ENCODE measurements at places on chromosomes 11 and 22.

DNA sequence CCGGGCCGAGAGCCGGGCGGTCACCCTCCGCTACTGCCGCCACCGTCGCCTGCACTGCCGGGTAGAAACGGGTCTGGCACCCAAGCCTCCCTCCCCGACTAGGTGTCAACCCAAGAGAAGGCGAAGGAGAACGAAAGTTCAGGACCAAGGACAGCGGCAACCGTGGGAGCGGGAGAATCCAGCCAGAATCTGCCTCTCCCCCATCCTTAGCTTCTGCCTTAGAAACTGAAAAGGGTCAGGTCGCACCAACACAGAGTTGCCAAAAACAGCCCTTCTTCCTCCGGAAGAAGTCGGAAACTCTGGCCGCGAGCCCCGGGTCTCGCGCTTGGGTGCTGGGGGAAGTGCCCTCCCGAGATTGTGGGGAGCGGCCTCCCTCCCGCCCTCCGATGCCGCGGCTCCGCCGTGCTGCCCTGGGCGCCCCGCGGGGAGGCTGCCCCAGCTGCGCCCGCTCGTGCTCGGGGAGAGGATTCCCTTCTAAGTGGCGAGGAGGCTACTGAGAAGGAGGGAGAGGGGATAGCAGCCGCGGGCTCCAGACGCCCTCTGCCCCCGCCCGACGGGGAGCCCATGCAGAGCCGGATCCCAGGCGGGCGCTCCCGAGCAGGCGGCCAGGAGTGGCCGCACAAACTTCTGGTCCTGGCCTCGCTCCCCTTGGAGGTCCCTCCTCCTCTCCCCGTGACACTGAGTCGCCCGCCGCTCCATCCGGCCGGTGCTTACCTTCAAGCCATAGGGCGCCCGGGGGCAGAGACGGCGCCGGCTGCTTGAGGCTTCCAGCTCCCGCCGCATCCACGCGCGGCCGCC lies 637 bp downstream of the DRD2 start:
- DNase-seq, result peak; percentile 92

GRCh38 chr22:45159652-45160462 lies 3.9 kb upstream of the NUP50 start:
- no peak for DNase-seq

GRCh38 chr22:33167998-33168790 lies 110.0 kb upstream of the SYN3 start:
- no peak for DNase-seq

GRCh38 chr11:63708764-63709163 lies 27.5 kb downstream of the RTN3 start:
- DNase-seq, result no peak

DNA sequence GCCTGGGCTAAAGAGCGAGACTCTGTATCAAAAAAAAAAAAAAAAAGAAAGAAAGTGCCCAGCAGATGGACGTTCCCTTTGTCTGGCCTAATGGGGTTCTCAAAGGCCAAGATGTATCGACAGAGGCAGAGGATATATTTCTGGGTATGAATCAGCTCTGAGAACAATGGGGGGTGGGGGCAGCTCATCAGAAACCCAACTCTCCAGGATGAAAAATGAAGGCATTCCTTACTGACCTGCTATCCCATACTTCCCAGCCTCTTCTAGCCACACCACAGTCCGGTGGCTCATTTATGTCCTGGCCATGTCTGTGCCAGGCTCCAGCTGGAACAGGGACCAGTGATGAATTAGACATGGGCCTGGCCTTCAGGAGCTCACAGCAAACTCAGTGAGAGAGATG lies 15.2 kb upstream of the POLD3 start:
- no peak for DNase-seq

DNA sequence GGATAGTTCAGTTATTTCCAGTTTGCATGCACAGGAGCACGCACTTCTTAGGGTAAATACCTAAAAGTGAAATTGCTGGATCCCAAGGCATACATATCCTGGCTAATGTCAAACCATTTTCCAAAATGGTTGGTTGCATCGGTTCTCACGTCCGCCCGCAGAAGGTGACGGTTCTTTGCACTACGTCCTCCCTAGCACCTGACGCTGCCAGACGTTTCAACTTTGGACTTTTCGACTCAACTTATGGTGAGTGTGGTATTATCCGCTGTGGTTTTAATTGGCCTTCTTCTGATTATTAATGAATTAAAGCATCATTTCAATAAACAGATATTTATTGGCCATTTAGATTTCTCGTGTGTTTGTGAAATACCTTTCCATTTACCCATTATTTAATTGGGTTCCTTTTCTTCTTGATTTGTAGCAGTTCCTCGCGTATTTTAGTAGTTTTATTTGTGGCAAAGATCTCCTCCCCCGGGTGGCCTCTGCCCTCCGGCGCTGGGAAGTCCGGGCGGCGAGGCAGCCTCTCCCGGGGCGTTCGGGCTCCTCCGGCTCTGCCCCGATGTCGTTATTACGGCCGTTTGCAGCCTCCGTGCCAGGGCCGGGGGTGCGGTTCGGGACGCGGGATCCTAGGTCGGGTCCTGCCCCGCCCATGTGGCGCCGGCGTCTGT lies at the start of gene JHY:
TSS of gene JHY (plus strand) at position 571 of the 668 bp plus-strand sequence. CDS start 3,091 bp downstream, outside the sequence.
- DNase-seq, result no peak

DNA sequence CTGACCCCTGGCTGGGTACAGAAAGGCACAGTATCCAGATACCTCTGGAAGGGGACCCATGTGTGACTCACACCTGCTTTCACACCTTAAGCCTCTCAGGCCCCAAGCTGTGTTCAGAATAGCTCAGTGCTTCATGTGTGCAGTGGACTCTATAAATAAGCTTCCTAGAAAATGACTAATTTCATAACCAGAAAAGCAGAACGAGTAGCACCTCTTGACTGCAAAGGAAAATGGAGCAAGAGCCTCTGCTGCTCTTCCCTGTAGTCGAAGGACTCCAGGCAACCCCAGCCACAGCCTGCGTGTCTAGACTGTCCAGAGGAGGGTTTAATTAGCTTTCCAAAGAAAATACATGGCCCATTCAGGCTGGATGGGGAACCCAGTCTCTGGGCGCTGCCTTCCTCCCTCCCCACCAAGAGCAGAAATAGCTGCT lies 23.1 kb downstream of the PTPN5 start:
- no peak for DNase-seq

DNA sequence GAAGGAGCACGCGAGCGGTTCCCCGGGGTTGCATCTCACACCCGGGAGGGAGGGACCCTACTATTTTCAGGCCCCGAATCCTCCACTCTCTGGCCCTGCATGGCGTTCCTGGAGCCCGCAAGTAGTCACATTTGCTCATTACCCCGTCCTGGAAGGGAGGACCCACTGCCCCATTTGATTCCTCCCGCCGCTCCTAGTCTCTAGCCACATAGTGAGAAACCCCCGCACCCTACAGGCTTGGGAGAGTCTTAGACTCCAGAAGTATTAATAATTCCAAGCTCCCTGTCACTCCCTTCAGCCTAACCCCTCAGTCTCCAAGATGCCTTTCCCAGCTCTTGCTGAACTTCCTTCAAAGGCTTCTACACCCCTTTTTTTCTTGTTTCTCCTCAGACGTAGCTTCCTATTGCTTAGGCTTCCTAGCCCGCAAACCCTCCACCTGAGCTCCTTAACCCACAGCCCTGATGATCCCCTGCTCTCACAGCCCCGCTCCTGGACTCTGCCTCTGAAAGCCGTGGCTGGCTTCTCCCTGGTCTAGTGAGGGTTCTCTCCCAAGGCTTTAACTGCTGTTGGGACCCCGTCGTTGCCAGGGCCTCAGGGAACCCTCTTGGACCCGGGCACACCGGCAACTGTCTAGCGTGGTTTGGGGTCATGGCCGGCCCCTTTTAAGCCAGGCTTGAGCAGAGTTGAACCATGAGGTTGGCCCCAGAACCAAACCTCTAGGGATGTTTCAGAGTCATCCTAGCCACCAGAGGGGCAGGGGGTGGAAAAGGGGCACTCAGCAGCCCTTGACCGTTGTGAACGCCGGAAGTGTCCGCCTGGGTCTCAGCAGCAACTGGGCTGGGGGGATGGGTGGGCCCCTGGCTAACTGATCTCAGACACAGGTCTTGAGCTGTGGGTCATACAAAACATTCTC lies 862 bp downstream of the GGA1 start:
- no peak for DNase-seq

GRCh38 chr11:109706945-109707344 lies 285.0 kb downstream of the C11orf87 start:
- no peak for DNase-seq

DNA sequence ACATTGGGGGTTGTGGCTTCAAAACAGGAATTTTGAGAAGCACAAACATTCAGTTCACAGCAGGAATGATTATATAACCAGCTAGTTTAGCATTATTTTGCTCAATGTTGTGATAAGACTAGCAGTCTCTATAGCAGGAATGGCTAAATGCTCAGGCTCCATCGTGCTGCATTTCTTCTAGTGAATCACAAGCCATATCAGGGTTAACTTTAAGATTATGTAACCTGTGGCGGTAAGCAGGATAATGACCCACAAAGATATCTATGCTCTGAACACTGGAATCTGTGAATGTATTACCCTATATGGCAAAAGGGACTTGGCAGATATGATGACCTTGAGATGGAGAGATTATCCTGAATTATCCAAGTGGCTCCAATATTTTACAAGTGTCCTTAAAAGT lies 14.8 kb downstream of the FSHB start:
- DNase-seq, result no peak

GRCh38 chr11:10762913-10763421 lies 11.9 kb downstream of the CTR9 start:
- DNase-seq, result no peak

DNA sequence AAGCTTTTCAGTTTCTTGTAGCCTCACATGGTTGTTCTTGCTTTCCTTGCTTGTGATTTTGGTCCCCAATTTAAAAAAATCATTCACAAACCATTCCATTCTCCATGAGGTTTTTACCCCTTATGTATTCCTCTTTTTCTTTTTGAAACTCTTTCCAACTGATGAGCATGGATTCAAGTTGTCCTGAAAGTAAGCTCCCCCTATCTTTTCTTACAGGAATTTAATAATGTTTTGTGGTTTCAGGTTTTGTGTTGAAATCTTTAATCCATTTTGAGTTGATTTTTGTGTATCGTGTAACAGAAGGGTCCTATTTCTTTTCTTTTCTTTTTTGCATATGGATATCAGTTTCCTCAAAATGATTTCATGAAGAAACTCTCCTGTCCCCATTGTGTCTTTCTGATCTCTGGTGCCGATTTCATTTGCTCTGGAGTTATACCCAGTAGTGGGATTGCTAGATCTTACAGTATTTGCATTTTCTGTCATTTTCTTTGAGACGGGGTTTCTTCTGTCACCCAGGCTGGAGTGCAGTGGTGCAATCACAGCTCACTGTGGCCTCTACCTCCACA lies 58.5 kb downstream of the LRRC74B start:
- no peak for DNase-seq

DNA sequence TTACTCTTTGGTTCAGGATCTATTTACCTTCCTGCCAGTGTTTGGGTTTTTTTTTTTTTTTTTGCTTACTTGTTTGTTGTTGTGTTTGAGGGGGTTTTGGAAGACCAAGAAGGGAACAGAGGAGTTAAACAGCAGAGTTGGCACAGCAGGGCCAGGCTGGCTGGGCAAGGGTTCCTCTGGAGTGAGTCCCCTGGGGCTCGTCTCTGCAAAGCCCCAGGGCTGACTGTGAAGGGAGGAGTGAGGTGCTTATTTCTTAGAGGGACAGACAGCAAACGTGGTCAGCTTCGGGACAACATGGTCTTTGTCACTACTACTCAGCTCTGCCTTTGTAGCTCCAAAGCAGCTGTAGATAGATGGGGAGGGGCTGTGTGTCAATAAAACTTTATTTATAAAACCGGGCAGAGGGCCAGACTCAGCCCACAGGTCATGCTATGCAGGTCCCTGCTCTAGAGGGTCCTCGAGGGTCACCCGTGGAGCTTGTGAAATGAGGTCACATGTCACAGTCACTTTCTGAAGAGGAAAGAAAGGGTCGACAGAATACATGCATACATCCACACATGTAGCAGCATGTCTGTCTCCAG lies 1404.7 kb downstream of the BRD1 start:
- DNase-seq, result peak; percentile 6

GRCh38 chr22:48021991-48022401 lies 1259.5 kb downstream of the TBC1D22A start:
- no peak for DNase-seq

DNA sequence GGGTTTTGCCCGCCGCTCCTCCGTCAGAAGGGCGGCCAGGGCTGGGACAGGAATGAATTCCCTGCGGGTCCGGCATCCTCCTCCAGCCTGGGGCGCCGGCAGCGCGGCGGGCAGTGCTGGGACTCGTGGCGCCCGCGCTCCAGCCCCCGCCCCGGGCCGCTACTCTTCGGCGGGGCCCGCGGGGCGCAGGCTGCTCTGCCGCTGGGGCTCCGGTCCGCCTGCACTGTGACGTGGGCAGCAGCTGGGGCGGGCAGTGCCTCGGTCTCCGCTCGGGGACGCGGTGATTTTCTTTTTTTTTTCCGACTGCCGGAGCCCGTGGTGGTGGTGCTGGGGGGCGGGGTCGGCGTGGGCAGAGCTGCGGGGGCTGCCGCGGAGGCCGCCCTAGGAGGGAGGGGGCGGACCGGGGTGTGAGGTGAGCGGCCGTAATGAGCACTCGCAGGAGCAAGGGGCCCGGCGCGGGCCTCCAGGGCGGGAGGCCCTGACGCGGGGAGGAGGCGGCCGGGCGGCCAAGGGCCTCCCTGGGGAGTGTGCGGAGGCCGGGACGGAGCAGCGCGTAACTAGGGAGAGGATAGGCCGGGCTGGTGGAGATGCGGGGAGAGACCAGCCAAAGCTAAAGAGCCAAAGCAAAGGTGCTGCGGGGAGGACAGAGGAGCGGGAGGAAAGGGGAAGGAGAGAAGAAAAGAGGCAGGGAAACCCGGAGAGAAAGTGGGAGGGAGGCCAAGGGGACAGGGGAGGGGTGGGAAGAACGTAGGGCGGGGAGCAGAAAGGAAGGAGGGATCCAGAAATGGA lies 73.3 kb upstream of the ZBED5 start:
- peak; percentile 93 for DNase-seq
